Amniotic stem cell (primary cell): ENCODE measurements at places on chromosomes 7 and 10.

GRCh38 chr7:48718731-48719378 lies 205.5 kb upstream of the CDC14C start:
- DNase-seq = no peak

DNA sequence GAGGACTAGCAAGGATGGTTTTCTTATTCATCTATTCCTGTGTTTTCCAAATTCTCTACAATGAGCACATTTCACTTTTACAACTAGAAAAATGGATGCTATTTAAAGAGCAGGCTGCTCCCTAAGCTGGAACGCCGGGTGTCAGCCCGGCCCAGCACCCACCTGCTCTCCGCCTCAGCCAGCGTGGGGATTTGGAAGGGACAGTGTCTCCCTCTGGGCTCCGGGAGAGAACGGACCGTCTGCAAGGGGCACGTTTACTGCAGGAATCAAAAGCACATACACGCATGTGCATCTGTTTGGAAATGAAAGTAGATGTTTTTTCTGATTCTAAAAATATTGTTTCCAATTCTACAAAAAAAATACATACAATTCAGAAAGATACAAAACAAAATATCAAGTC lies 2.3 kb upstream of the JAKMIP3 start:
- DNase-seq = no peak

DNA sequence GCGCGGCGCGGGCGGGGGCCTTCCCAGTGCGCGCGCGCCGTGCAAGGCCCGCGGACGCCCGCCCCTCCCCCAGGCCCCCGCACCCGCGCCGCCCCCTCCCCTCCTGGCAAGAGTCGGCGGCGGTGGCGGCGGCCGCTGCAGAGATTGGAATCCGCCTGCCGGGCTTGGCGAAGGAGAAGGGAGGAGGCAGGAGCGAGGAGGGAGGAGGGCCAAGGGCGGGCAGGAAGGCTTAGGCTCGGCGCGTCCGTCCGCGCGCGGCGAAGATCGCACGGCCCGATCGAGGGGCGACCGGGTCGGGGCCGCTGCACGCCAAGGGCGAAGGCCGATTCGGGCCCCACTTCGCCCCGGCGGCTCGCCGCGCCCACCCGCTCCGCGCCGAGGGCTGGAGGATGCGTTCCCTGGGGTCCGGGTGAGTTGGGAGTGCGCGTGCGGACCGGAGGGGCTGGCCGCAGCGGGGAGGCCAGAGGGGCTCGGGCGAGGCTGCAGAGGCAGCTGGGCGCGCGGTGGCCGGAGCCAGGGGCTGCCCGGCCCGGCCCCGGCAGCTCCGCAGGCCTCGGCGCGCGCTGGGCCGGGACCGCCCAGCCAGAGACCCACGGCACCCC lies at the start of gene BMPR1A:
Gene BMPR1A (plus strand): TSS at position 109 of the 602 bp plus-strand sequence. CDS start 119,400 bp downstream, outside the sequence.
- peak; percentile 86 for DNase-seq

- DNase-seq = no peak
Measured at GRCh38 chr10:8543361-8544056, 489.0 kb downstream of the GATA3 start.

DNA sequence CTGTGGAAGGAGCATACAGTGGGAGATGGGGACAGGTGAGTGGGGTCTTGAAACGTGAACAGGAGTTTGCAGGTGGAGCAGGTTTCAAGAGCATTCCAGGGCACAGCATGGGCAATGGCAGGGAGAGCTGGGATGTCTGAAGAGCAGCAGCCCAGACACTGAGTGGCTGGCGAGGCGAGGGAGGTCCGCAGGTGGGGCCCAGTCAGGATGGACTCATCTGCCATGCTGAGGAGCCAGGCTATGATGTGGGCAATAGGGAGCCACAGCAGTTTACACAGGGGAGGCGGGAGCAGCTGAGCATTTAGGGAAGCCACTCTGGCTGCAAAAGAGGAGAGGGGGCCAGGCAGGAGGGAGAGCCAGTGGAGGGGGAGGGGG lies 138.7 kb downstream of the FAM53B start:
- DNase-seq = no peak

GRCh38 chr7:94907026-94907810 lies at the start of gene PPP1R9A:
TSS of gene PPP1R9A (plus strand) at chr7:94907594. CDS start at chr7:94910114, 2,520 bp downstream.
- DNase-seq = no peak

DNA sequence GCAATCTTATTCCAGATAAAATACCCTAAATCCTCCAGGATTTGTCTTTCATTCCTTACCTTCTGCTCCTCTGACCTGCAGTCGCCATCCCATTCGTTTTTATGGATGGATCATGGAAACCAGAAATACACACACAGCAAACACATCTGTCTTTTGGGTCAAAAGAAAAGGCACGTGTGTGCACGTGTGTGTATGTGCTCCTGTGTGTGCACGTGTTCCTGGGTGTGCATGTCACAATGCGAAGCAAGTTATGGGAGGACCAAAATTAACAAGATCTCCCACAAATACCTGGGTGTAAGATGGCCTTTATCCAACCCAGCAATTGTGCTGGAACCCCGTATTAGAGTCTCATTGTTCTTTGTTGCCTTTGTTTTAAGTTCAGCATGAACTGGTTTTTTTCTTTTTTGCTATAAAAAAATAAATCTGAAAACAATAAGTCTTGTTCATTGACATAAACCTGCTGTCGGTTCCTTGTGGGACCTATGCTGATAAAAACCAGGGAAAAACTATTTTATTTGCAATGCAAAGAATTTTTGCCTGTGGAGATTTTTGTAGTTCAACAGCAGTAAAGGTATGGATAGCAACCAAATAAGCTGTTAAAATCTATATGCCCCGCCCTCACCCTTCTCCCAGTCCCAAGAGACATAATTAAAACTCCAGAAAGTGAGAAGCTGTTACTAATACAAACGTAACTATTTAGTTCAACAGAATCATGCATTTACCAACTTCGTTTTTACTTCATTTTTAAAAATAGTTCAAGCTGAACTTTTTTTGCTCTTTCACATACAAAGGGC lies 229.6 kb downstream of the CREB5 start:
- DNase-seq = no peak

GRCh38 chr10:129929343-129930292 lies 34.5 kb downstream of the EBF3 start:
- DNase-seq = no peak

- DNase-seq = no peak
Measured at GRCh38 chr7:40580776-40581175, 446.0 kb downstream of the SUGCT start.

GRCh38 chr7:151644554-151644953 lies 124.9 kb upstream of the RHEB start:
- DNase-seq = no peak

DNA sequence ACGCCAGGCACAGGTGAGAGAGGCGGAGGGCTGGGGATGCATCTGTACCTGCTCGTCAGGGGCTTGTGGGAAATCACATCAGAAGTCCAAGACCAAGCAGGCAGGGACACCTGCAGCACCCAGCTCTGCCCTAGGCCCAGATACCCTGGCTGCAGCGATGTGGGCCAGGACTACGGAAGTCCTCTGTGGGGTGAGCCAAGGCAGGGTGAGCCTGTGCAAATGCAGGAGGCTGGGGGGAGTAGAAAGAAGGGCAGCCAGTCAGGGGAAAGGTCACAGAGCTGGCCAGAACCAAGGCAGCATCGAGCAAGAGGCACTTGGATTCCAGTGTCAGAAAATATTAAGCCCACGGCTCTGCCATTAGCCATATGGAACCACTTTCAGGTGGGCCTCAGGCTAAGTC lies 85.2 kb downstream of the TNS3 start:
- no peak for DNase-seq

DNA sequence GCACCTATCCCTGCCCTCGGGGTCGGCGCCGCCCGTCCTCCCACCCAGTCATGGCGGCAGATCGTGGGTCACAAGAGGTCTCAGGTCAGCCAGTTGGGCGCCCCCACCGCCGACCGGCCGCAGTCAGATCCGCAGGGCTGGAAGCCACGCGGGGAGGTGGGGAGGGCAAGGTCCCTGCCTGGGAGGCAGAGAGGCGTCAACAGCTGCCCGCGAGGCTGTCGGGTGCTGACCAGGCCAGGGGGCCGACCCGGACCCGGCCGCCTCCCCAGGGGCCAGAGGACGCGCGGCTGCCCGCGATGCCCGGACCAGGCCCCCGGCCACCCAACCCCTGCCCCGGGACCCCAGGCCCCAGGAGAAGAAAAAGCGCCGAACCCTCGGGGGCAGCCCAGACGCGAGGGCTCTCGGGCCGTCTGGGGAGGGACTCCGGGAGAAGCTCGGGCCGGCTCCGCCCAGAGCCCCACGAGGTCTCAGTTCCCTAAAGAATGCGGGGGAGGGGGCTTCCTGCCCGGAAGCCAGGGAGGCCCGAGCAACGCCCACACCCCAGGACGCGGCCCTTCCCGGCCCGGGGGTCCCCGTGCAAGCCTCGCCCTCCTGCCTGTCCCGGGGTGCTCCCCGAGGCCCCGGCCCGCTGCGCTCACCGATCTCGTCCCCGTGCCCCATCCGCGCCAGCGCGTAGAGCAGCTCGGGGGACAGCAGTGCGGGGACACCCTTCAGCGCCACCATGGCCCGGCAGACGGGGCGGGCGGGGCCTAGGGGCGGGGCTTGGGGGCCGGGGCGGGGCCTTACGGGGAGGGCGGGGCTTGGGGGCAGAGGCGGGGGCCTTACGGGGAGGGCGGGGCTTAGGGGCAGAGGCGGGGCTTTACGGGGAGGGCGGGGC lies at the start of gene FUOM:
Gene FUOM (minus strand): TSS at position 735 of the 877 bp plus-strand sequence. CDS start 12 bp downstream, at position 723.
- no peak for DNase-seq

DNA sequence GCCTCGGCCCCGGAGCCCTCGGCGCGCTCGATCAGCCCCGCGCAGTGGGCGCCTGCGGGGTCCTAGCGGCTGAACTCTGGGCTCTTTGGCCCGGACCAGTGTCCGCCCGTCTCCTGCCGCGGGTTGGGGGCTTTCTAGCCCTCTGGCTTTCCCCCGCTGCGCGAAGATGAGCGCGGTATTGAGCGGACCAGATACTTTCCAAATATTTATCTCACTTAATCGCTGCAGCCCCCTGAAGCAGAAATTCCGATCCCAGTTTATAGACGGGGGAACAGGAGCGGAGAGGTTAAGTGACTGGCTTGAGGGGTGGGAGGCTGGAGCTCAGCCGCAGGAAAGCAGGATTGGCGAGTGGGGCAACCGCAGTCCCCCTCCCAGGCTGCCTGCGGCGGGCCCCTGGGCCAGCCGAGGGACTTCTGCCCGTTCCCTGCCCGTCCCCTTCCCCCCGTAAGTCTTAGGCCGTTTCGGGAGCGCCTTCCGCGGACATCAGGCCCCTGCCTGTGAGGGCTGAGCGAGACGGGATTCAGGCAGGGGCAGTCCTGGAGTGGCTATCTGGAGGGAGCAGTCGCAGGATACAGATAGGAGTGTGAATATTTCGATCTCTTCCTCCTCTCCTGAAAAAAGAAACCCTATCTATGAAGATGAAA lies 565 bp downstream of the STRIP2 start:
- no peak for DNase-seq

GRCh38 chr10:124285587-124286527 lies 132.9 kb downstream of the OAT start:
- DNase-seq = no peak

DNA sequence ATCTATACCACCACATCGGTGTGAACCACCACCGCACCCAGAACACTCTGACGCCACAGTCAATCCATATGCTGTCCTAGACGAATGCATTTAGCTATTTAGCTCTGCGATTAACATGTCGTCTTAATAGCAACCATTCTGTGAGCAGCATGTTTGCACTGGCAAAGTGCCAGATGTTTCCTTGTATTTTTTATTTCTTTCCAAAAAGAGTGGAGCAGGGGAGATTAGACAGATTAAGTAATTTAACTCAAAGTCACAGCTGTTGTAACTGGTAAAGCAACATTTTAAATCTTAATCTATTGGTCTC lies 57.0 kb upstream of the ARL4A start:
- DNase-seq = no peak

- peak; percentile 46 for DNase-seq
Measured at GRCh38 chr10:110495731-110496552, 1.8 kb upstream of the DUSP5 start.

GRCh38 chr10:96290368-96291133 lies 13.7 kb upstream of the DNTT start:
- DNase-seq = no peak

GRCh38 chr7:2632733-2633537 lies 1.1 kb downstream of the TTYH3 start:
- no peak for DNase-seq

DNA sequence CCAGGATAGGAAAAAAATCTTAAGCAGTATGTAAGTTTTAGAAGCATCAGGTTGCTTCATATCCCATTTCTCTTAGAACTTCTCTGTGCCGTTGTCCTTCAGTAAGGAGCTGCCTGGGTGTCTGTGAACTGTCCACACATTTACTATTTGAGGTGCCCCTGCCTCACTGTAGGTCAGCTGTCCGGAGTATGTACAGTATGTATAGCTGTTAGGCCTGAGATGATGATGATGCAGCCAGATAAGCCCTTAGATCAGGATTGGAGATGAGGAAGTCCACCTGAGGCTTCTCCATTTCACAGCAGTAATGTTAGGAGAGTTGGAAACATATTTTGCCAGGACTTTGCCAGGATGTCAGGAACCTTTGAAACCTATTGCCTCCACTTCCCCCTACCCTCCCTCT lies 7.7 kb downstream of the NDUFB2 start:
- no peak for DNase-seq

GRCh38 chr7:110061387-110061786 lies 1029.5 kb upstream of the LRRN3 start:
- DNase-seq = no peak

DNA sequence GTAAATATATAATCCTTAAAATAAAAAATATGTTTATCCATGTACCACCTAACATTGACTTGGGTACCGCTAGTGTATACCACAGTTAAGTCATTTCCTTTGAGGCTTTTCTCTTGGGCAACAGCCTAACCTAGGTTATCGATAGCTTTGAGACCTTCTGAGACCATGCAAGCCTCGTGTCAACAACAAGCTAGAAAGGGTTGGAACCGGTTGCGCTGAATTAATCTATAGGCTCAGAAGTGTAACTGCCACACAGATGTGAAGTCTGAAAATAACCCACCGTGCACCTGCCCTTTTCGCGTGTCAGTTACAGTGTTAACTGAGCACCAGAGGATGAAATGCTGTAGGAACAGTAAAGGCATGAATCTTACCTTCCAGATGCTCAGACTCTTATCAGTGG lies 59.8 kb downstream of the ARID5B start:
- no peak for DNase-seq

DNA sequence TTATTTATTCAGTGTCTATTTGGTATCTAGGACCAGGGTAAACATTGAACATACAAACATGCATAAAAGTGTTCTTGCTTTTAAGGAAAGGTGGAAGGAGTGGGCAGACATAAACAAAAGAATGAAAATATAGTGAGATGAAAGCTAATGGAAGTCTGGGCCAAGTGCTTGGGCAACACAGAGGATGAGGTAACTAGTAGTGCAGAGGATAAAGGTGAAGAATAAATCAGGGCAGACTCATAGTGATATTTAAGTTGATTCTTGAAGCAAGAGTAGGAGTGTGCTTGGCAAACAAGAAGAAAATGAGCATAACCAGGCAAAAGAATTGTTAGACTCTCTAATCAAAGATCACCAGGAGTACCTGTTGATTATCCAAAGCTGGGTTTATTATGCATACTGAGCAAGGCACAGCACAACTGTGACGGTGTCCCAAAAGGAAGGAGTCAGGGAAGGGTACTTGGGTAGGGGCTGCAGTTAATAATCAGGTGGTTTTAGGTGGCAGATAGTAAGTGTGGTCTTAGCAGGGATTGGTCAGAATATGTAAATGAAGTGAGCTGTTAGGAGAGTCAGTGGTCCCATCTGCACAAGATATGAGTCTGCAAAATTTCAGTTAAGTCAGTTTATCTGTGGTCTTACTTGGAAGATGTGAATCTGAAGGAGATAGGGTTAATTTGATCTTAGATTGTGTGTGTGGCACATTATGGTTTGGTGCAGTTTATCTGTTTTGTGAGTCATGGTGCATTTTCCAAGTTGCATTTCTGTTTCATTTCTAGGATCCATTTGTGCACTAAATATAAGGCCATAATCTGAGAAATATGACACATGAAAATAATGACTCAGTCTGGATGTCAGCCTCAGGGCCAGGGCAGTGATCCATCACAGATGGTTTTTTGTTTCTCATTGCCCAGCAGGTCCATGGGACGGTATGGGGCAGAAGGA lies 30.6 kb upstream of the TAX1BP1 start:
- DNase-seq = peak; percentile 48
